Activated CD4-positive, CD25-positive, alpha-beta regulatory T cell treated with anti-CD3 and anti-CD28 coated beads, Interleukin-2, amount 50 U/mL, for 24 hours (primary cell): ENCODE measurements at places on chromosomes 5 and 9.

- ATAC-seq, result no peak
Observed at GRCh38 chr9:80651044-80651443, 1038.3 kb downstream of the TLE1 start.

- ATAC-seq, result no peak
Observed at GRCh38 chr9:80504601-80505230, 933.0 kb downstream of the TLE4 start.

DNA sequence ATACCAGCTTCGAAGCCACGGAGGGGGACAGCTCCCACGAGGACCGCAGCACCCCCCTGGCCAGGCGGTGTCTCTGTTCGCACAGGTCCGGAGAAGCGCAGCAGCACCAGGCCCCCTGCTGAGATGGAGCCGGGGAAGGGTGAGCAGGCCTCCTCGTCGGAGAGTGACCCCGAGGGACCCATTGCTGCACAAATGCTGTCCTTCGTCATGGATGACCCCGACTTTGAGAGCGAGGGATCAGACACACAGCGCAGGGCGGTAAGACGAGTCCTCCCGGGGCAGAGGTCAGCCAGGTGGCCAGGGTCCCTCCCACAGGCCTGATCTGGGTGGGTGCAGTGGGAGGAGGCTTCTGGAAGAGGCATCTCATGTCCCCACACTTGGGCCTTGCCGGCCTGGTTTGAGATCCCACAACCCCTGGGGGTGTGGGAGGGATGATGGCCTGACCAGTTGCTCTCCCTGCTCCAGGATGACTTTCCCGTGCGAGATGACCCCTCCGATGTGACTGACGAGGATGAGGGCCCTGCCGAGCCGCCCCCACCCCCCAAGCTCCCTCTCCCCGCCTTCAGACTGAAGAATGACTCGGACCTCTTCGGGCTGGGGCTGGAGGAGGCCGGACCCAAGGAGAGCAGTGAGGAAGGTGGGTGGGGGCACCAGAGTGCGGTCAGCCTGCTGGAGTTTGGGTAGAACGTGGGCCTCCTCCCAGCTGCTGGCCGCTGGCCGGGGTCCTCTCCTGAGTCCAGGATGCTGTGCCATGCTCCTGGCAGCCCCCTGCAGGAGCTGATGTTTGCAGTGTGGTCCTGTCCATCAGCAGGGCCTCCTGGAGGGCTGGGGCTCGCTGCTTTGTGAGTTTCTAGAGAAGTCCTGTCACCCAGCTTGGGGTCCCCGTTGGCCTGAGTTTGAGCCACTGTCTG is 2.8 kb upstream of the AJM1 start:
- ATAC-seq, result no peak

- no peak for ATAC-seq
Observed at GRCh38 chr5:110463106-110463505, 263.4 kb downstream of the TMEM232 start.

- no peak for ATAC-seq
Observed at GRCh38 chr5:176726746-176727527, 79.7 kb downstream of the TSPAN17 start.

DNA sequence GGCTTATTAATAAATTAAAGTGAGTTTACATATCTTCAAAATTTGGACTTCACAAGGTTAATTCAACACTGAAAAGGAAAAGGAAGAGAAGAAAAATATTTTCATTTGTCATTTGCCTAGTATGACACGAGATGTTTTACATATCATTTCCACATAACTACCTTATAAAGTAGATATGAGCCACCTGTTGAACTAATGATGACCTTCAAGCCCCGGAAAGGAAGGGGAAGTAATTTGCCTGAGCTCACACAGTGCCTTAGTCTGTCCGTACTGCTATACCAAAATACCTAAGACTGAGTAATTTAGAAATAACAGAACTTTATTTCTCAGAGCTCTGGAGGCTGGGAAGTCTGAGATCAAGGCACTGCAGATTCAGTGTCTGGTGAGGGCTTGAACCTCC is 17.9 kb downstream of the CMYA5 start:
- ATAC-seq, result no peak

GRCh38 chr9:121368745-121369144 is 1.3 kb downstream of the STOM start:
- no peak for ATAC-seq

GRCh38 chr5:147963436-147963835 is 57.1 kb upstream of the C5orf46 start:
- ATAC-seq, result no peak

- ATAC-seq, result no peak
Observed at GRCh38 chr9:105911104-105911911, 217.0 kb downstream of the TMEM38B start.

- ATAC-seq, result no peak
Observed at GRCh38 chr5:6759401-6759800, 46.2 kb downstream of the TENT4A start.

DNA sequence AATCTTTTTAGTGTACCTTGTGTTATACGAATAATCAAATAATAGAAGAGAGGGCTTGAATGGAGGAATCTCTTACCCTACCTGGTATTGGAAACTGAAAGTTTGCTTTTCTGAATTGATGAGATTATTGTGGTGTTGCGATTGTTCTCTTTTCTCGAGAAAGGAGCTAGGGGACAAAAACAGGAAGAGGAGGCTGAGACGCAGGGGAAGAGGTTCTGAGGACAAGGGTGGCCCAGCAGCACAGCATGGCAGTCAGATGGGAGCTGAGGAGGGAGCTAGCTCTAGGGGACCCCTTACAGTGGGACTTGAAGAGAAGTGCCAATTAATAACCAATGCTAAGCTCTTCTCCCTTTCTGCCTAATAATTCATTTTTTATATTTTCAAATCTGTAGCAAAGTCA is 183.3 kb upstream of the DMAC1 start:
- ATAC-seq, result no peak

- no peak for ATAC-seq
Observed at GRCh38 chr9:117000834-117001233, 313.7 kb downstream of the TRIM32 start.

GRCh38 chr5:168529374-168530234 is 499 bp downstream of the FBLL1 start:
- no peak for ATAC-seq

- no peak for ATAC-seq
Observed at GRCh38 chr9:37471942-37472684, 6.9 kb upstream of the ZBTB5 start.

- ATAC-seq, result no peak
Observed at GRCh38 chr9:37520641-37521040, 34.9 kb downstream of the POLR1E start.

GRCh38 chr9:92986176-92987119 is 39.1 kb downstream of the FGD3 start:
- peak; percentile 36 for ATAC-seq

DNA sequence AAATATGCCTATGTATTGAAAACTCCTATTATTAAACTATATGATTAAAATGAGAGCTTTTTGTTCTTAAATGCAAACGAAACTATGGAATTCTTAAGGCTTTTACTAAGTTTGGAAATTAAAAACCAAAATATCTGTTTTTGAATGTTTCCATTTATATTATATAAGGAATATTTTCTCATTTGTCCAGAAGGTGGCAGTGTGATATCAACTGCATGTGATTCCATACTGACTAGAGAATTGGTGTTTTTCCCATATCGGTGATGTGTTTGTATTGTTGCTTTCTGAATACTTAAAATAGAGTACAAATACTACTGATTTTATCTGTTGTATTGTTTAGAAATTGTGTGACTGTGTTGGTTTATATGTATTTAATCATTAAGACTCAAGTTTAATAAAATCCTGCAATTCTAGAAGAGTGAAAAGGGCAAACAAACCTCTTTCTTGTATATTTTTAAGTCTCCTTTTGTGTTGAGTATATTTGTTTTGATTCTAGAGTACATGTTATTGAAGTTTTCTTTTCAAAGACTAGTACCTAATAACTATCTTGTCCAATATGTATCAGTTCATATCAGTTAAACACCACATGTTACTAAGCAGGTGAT is 320.8 kb downstream of the CCDC171 start:
- no peak for ATAC-seq

DNA sequence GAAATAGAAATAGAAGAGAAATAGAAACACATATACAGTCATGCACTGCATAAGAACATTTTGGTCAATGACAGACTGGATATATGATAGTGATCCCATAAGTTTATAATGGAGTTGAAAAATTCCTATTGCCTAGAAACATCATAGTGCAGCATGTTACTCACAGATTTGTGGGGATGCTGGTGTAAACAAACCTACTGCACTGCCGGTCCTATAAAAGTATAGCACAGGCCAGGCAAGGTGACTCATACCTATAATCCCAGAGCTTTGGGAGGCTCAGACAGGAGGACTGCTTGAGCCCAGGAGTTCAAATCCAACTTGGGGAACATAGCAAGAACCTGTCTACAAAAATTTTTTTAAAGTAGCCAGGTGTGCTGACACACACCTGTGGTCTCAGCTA is 240.6 kb upstream of the MAP3K1 start:
- no peak for ATAC-seq

DNA sequence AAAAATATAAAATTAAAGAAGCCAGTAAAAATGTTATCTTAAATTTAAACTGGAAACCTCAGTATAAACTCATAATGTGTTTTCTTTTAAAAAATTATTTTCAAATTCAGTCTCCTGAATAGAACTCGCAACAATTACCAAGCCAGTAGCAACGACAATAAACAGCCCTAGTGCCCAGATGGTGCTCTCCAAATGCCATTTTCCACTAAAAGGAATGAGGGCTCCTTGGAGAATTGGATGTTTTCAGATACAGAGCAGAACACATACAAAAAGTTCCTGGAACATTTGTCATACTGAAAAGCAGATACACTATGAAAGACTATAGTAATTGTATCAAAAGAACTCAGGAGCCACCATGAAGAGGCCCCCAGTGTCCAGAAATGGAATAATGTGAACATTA is 97.4 kb downstream of the TMC1 start:
- no peak for ATAC-seq

DNA sequence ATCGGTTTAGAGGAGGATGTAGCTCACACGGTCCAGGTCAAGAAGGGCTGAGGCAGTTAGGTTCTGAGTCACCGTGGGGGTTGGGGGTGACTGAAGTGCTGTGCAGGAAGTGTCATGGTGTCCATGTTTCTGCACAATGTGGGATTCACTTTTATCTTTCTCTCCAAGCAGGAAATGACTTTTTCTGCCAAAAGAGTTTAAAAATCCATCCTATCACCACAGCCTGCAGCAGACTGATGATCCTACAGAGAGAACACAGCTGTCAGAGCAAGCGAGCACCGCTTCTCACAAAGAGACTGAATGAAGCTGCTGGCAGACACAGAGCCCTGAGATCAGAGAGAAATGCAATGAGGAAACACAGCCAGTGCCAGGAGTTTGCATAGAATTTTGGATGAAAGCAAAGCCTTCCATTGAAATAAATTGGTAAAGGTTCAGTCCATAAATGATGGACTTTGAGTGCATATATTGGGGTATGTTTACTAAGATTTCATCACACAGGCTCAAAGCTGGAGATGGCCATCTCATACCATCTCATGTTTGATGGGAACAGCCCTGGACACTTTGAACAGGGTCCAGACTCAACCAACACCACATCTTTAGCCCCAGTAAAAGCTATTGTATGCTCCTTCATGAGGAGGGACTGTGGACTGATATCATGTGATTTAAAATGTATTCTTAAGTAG is 213.9 kb upstream of the FBXL7 start:
- ATAC-seq, result no peak

- no peak for ATAC-seq
Observed at GRCh38 chr9:84121991-84122523, 141.5 kb downstream of the RMI1 start.

DNA sequence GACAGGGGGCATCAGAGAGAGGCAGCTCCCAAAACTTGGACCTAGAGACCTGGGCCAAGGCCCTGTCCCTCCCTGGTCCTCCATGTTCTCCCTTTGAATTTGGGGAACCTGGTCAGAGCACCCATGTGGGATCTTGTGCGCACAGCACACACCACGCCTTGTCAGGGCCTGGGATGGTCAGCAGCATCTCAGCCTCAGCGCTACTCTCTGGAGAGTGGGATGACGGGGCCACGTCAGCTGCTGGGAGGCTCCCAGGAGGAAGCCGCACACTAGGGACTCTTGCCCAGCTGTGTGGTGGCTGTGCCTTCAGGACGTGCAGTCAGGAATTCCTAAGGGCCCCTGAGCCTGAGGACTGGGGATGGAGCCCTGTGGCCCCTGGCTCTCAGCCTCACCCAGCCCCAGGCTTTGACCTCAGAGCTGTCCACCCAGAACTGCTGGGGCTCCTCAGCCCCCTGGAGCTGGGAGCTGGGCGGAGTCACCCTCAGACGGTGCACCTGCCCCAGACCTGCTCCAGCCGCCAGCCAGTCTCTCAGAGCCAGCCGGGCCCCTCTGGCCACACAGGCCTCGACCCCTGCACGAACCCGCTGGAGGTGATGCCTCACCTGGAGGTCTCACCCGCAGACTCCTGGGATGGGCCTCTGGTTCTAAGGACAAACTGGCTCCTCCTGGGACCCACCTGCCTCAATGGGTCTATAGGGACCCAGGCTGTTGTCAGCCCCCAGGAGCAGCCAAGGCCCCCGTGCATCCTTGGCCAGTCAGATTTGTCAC is 38.3 kb upstream of the EGFL7 start:
- ATAC-seq, result no peak

DNA sequence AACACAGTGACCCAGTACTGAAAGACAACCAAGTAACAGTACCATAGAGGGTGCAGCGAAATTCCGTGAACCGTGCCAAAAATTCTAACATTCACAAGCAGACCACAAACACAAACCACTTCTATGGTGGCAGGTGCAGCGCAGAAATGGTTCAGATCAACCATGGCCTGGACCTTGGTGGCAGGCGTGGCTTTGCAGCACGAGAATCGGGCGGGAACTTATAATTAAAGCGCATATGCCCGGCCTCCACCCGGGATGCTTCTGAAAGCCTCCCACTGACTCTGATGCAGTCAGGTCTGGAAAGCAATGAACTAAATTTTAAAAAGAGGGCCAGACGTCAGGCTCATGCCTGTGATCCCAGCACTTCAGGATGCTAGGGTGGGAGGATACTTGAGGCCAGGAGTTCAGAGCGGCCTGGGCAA is 68.0 kb upstream of the TBC1D9B start:
- no peak for ATAC-seq

GRCh38 chr5:53008751-53009150 is 19.6 kb downstream of the ITGA2 start:
- ATAC-seq, result peak; percentile 93
